Fibroblast of skin of right quadriceps (primary cell): ENCODE measurements at places on chromosomes 7 and 10.

GRCh38 chr10:31623947-31624346 lies 304.7 kb downstream of the ARHGAP12 start:
- no peak for DNase-seq

GRCh38 chr10:128901236-128901635 lies 565.8 kb upstream of the MGMT start:
- no peak for DNase-seq

DNA sequence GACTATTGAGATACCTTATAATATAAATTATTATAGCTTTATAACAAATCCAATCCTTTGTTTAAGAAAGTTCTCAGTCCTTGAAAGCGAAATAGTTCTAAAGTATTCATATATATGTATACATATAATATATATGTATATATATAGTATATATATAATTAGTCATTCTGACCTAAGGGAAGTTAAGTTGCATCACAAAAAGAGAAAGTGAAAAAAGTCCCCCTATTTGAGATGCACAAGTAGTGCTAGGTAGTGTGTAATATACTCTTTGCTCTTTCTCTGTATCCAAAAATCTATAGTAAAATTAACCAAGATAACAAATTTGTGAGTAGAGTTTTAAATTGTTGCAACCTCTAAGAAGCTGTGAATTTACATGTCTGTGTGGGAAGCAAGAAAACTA lies 13.3 kb upstream of the IFIT1B start:
- DNase-seq, result no peak

GRCh38 chr7:157352516-157352915 lies 15.7 kb downstream of the DNAJB6 start:
- no peak for DNase-seq

DNA sequence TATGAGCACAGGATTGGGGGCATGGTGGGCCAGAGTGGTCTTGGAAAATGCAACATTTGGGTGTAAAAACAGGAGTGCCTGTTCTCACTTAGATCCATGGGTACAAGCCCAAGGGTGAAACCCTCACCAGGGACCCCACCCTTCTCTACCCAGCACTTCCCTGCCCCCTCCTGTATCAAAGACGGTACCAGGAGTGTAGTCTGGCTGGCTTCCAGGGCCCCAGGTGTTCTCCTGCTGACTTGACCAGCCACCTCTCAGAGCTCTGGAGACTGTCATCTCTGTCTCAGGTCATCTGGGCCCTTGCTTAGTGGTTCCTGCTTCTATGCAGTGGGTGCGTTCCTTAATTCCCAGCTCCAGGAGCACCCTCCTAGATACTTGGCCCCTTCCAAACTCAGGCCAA lies 447.2 kb downstream of the LRMDA start:
- DNase-seq, result no peak

DNA sequence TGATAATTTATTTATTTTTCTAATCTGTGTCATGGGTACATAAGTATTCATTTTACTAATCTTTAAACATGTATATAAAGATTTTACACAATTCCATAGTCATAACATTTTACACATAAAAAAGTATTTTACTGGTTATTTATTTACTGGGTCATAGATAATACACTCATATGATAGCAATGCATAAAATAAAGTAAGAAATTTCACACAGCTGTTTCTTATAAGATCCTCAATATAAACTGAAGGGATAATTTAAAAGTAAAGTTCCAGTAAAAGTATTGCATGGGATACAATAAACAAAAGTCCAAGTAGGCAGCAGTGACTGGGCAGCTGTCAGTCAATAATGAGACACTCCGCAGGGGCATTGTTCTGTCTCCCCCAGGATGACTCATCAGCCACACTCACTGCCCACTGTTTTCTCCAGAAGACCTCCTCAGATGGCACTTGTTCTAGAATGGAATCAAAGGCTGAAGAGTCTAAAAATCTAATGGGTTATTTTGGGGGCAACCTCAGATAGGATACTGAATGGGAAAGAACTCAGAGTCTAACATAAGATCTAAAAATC lies 32.7 kb downstream of the DPY19L1 start:
- peak; percentile 17 for DNase-seq

GRCh38 chr7:68020102-68020501 lies 1023.5 kb downstream of the TYW1 start:
- DNase-seq, result no peak

GRCh38 chr10:1398626-1399410 lies 338.5 kb downstream of the ADARB2 start:
- DNase-seq, result no peak

- no peak for DNase-seq
Observed at GRCh38 chr7:2896131-2896530, 52.0 kb upstream of the GNA12 start.

DNA sequence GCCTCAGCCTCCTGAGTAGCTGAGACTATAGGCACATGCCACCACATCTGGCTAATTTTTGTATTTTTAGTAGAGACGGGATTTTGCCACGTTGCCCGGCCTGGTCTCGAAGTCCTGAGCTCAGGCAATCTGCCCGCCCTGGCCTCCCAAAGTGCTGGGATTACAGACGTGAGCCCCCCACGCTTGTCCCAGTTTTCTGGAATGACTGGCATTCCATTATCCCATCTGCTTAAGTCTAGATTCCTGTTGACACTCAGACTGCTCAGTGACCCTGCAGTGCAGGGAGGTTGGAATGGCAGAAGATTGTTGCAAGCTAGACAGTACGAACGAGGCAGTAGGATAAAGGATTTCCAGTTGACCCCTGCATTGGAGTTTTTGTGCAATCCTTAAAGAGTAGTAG lies 135.1 kb upstream of the NPS start:
- DNase-seq, result no peak

- DNase-seq, result no peak
Observed at GRCh38 chr7:28848906-28849305, 109.2 kb downstream of the TRIL start.

- no peak for DNase-seq
Observed at GRCh38 chr10:11086177-11086840, 68.6 kb downstream of the CELF2 start.

DNA sequence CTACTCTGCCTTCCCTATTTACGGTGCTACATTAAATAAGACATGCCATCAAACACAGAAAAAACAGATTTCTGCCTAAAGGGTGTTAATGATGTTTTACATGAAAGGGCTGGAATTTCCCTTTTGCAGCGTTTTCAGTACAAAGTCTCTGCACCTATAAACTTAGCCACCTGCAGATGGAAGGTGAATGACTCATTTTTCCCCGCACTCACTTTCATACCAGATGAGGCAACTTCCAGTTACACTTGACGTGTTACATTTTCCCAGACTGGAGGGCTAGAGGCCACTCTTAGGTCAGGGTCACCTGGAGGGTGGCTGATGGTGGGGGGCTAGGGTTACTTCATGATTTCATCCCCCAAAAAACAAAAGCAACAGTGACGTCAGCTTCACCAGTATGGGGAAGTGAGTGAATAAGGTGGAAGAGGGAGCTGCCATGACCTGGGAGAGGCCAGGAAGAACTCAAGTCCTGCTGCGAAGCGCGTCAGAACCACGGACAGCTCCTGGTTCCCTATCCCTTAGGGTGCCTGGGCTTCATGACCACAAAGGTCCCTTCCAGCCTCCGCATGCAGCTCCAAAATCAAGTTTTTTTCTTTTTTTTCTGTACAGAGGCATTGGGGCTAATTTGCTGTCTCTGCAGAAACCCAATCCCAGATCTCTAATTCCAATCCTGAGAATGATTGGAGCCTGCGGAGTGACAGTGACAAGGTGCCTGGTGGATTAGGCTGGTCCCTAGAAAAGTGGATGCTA lies 94.0 kb downstream of the ADARB2 start:
- no peak for DNase-seq

- DNase-seq, result no peak
Observed at GRCh38 chr10:100968062-100968736, 1.1 kb upstream of the SEMA4G start.

GRCh38 chr7:123199883-123200282 lies at the start of gene SLC13A1:
Gene SLC13A1 (minus strand): TSS chr7:123199969. CDS start chr7:123199946, 23 bp downstream.
- no peak for DNase-seq

- DNase-seq, result peak; percentile 81
Observed at GRCh38 chr7:111210996-111211395, 120.1 kb downstream of the LRRN3 start.

GRCh38 chr10:99977916-99978315 lies 31.8 kb downstream of the DNMBP start:
- DNase-seq, result no peak

DNA sequence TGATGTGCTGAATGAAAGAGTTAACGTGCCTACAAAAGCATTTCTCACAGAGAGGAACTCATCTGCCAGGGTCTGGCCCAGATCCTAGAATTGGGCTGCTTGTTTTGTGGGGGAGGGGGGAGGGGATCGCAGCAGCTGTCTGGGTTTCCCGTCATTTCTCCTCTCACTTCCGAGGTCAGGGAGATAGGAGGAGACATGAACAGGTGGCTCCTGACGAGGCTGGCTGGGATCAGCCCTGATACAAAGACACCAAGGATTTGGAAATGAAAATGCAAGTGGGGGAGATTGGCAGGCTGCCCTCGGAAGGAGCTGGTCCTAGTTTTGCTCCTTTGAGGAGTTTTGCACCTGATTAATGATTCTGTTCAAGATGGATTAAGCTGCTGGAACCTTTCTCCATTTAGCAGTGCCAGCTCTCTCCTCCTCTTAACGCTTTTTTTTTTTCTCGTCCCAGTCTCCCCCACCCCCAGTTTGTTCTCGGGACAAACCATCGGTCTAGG lies 86.8 kb upstream of the KMT2C start:
- DNase-seq, result peak; percentile 10

GRCh38 chr7:132134814-132135445 lies 441.3 kb downstream of the PLXNA4 start:
- DNase-seq, result no peak

- no peak for DNase-seq
Observed at GRCh38 chr7:49527182-49527581, 246.3 kb upstream of the VWC2 start.

DNA sequence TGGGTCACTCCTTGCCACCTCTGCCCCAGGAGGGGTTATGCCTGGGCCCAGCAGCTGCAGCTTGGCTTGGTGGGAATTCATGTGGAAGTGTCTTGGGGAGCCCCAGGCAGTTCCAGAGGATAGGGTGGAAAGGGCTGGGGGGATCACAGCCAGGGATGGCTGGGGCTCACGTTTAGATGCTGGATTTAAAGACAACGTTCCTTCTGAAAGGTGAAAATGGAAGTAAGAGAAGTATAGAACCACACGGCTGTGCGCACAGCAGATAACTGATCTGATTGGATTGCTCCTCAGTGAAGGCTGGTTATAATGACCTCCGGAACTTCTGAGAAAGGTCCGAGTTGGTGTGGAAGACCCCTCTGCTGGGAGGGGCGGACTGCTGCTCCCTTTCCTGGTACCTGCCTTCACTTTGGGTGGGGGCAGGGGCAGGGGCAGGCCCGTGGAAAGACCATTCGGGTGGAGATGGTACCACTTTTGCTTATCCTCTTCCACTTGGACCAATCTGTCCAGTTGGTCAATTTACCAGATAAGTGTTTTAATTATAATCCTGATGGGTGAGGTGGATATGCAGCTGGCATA lies 7.9 kb upstream of the MYL7 start:
- DNase-seq, result no peak

DNA sequence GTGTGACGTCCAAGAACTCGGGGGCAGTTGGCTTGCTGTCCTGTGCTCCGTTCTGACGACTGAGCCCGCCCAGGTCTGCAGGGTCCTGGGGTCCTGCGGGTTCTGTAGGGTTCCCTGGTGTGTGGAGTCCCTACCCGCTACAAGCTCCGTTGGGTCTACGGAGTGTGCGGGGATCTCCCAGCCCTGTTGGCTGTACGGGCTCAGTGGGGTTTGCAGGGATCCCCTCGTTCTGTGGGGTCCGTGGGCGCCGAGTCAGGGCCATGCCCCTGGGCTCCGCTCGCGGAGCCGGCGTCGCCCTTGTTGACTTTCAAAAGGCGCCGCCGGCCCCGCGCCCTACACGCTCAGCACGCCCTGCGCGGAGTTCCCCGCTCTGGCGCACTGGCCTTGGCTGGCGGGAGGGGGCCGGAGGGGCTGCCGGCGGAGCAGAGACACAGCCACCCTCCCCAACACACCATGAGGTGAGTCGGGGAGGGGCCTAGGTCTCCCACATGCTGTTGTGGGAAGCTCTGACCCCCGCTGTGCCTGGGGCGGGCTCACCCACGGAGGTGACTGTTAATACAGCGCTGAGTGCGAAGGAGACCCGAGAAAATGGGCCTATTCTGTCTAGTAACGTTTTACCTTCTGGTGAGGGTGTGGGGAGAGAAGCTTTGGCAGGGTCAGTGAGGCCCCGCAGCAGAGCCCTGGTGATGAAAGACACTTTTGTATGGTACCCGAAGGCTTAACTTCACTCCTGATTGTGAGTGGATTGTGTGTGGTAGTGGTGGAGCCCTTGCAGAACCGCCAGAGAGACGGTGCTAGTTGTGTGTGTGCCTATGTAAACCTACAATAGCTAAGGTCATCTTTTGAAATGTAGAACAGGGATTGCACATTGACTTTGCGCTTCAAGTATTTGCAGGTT lies 8.1 kb downstream of the TASOR2 start:
- DNase-seq, result peak; percentile 28

DNA sequence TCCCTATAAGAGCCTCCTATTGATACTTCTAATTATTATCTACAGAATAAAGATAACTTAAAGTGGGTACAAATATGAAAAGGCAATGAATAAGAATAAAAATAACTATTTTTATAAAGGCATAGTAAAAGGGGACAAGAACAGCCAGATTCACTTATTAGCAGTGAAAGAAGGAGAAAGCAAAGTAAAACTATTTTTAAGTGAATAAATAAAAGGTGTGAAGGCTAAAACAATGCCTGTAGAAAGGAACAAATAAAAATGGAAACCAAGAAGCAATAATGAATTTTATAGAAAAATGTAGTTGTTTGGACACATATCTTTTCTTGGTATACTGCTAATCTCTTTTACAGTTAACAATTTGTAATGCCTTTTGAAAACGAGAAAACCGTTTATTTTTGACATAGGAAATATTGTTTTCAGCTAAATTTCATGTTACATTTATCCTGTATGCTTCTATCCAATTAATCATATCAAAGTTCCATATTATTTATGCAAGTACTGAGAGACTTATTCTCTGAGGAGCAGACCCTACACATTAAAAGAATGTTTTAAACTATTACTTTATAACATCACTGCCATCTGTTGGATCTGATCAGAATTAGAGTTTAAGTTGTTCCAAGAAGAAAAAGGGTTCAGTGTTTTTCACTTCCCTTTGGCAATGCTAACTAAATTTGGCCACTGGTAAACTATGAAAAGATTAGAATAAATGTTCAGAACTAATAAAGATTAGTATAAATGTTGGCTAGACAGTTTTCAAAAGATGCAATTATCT lies 59.1 kb downstream of the ARMC3 start:
- peak; percentile 45 for DNase-seq

GRCh38 chr10:122140941-122141623 lies 130.0 kb upstream of the BTBD16 start:
- peak; percentile 83 for DNase-seq

- DNase-seq, result peak; percentile 57
Observed at GRCh38 chr7:30796105-30796869, 25.1 kb downstream of the MINDY4 start.

DNA sequence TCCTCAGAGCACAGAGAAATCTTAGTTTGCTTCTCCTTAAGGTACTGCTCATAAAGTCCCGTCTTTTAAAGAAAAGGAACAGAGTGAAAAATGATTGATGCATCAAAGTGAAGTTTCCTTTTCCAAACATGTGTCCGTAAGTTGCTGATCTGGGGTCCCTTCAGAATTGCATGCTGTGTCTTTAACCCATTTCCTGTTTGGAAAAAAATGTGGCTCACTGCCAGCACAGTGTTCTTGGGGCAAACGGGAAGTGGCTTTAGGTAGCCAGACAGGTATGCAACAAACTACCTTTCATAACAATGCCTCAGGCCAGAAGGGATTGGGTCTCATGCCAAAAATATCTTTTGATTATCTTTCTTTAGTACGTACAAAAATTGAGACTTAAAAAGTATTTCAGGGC lies 50.9 kb downstream of the TFAM start:
- DNase-seq, result peak; percentile 49
